ENCODE measurements at places on chromosomes 2 and 18.
A peak's percentile ranks its signal among the peaks of the same experiment; 100 is the strongest.

DNA sequence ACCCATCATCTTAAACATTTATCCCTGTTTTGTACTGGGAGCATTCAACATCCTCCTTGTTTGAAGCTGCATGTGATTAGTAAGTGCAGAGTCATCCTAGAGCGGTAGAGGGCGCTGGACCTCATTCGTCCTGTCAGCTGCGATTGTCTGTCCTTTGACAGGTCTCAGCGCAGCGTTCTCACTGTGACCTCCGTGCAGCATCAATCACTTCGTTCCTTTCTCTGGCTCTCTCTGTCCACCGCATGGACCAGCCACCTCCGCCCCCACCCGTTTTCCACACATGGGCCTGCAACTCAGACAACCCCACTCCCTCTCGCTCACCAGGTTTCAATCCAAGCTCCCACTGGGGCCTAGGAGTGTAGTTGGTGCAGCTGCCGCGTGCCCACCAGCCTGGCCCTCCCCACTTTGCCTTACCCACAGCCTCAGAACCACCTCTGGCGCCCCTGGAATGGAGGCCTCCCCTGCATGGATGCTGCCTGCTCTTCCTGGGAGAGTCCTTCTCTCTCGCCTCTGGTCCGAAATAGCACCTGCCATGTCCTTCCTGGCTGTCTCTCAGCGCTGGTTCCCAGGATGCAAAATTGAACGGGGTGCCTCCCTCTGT is 90.5 kb downstream of the NDUFA10 start:
- peak; percentile 80 for DNase-seq

DNA sequence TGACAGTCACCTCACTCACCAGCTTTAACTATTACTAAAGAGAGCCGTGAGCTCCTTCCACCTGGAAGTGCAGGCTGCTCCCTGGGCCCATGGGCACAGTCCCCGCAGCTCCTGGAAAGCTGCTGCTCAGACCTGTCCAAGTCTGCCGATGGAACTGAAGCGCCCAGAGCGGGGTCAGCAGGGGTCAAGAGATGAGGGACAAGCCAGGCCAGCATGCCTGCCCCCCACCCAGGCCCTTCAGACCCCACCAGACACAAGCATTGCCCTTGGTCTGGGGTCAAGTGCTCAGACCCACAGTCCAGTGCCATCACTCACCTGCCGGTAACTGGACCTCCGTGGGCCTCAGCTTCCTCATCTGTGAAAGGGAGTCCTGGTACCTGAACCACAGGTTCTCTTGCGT is 59.9 kb downstream of the BIN1 start:
- peak; percentile 48 for DNase-seq

GRCh38 chr2:120310136-120310535 is 35.8 kb upstream of the INHBB start:
- DNase-seq = no peak

DNA sequence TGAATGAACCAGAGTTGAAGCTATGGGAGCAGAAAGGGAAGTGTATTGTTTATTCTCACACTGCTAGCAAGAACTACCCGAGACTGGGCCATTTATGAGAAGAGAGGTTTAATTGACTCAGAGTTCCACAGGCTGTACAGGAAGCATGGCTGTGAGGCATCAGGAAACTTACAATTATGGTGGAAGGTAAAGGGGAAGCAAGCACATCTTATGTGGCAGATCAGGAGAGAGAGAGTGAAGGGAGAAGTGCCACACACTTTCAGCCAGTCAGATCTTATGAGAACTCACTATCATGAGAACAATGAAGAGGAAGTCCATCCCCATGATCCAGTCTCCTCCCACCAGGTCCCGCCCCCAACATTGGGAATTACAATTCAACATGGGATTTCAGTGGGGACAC is 383.2 kb upstream of the SLC14A2 start:
- no peak for DNase-seq

DNA sequence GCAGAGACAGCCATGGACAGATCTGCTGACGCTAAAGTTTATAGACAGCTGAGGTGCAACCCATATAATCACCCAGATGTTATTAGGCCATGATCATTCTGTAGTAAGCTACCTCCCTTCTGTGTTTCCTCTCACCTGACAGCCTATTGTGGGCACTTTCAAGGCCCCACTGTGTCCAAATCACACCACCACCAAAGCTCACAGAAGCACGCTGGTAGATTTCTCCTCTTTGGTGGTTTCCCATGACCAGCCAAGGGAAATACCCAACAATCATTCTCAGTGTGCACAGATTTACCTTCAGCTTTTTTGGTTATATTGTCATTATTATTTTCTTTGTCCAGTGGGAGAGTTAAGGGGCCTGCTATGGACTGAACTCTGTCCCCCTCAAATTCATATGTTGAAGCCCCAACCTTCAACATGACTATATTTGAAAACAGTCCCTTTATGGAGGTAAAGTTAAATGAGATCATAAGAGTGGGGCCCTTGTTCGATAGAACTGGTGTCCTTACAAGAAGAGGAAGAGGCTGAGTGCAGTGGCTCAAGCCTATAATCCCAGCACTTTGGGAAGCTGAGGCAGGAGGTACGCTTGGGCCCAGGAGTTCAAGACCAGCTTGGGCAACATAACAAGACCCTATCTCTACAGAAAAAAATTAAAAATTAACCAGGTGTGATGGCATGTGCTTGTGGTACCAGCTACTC is 74.0 kb upstream of the MSH6 start:
- no peak for DNase-seq

DNA sequence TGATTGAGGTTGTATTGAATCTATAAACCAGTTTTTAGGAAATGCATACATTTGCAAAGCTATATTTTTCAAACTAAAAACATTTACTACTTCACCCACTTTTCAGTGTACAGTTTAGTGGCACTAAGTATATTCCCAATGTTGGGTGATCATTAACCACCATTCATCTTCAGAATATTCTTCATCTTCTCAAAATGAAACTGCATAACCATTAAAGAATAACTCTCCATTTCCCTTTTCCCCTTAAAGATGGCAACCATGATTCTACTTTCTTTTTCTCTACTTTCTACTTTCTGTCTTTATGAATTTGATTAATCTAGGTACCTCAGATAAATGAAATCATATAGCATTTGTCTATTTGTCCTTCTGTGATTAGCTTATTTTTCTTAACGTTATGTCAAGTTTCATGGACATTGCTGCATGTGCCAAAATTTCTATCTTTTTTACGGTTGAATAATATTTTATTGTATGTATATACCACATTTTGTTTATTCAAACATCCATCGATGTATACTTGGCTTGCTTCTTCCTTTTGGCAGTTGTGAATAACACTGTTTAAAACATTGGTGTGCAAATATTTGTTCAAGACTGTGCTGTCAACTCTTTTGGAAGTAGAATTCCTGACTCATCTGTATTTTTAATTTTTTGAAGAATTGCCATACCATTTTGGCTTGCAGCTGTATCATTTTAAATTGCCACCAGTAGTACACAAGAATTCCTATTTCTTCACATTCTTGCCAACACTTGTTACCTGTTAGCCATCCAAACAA is 104.9 kb downstream of the RPRM start:
- no peak for DNase-seq

- DNase-seq = no peak
These were observed 8.6 kb downstream of the RUFY4 start for GRCh38 chr2:218077464-218078216.

DNA sequence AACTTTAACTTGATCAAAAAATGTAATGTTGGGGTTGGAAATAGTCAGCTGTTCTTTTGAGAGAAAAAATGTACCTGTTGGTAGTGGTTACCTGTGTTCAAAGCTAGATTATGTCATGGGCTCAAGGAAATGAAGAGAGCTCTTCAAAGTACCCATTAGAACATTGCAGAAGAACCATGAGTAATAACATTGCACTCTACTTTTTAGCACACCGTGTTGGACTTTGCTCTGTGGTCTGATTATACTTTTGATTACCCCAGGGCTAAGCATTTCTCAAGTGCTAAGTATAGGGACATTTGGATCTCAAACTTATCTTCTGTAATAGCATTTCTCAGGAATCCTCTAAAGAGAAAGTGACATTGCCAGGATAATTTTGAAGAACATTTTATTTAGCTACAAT is 1122.8 kb upstream of the CELF4 start:
- DNase-seq = no peak

DNA sequence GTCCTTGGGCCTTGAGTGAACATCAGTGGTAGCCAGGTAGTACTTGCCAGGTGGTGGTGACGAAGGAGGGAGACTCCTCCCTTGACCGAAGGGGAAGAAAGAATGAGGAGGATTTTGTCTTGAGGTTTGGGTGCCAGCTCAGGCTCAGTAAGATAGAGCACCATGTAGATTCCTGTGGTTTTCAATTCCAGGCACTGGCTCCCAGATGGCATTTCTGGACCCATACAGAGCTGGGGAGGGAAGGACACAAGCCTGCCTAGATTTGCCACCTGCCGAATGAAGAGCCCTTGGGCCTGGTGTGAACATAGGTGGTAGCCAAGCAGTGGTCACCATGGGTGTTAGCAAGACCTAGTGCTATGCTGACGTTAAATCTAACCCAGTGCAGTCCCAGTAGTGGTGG is 108.8 kb upstream of the UBE2E3 start:
- no peak for DNase-seq

- DNase-seq = no peak
These were observed 85.3 kb downstream of the AGAP1 start for GRCh38 chr2:235579128-235579527.

GRCh38 chr2:6937157-6937556 is 19.9 kb downstream of the RNF144A start:
- no peak for DNase-seq

GRCh38 chr2:18516112-18516511 is 44.3 kb downstream of the RDH14 start:
- DNase-seq = no peak

- no peak for DNase-seq
These were observed 49.2 kb upstream of the CCDC150 start for GRCh38 chr2:196590286-196590685.

- DNase-seq = no peak
These were observed 70.2 kb downstream of the EPHA4 start for GRCh38 chr2:221501883-221502269.

DNA sequence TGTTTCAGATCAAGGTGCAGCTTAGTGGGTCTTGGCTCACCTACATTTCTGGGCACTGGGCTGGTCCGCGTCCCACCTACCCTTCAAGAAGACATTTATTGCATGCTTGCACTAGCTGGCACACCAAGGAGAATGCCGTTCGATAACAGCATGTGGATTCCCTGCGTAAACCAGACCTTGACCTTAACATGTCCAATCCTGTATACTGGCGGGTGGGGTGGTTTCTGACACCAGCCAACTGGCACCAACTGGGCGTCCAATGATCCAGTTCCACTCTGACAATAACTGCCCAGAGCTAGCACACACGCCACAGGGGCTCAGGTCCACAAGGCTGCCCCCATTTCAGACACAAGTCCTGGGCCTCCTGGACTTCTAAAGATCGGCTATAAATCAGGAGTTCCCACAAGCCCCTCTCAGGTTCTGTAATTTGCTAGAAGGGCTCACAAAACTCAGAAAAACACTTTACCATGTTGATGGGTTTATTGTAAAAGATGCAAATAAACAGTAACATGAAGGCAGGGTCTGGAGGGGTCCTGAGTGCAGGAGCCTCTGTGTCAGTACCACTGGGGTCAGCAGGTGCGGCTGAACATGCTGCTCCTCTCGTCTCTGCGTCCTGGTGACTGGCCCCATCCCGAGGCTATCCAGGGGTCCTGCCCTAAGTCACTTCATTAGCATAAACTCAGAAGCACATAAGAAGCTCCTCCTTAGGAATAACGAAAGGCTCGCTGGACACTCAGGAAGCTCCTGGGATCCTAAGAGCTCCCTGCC is 161.8 kb downstream of the HDAC4 start:
- DNase-seq = peak; percentile 42

- DNase-seq = peak; percentile 58
These were observed 157.3 kb upstream of the ALKAL2 start for GRCh38 chr2:444937-445884.

DNA sequence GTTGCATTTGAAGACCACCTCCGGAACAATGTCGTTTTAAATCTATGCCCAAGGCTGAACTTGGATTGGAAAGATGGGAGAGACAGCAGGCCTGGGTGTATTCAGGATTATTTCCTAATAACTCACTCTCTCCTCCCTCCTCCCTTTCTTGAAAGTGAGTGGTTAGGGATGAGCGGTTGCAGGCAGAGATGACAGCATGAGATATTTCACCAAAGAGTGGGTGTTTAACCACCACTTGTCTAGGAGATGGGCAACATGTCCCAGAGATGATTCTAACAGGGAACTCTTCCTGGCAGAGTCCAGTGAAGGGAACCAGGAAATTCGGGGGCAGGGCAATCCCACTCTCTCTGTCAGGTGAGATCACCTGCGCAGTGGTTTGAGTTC is 123.2 kb downstream of the KCTD1 start:
- no peak for DNase-seq

GRCh38 chr2:231679908-231680284 is 28.4 kb upstream of the PTMA start:
- no peak for DNase-seq

DNA sequence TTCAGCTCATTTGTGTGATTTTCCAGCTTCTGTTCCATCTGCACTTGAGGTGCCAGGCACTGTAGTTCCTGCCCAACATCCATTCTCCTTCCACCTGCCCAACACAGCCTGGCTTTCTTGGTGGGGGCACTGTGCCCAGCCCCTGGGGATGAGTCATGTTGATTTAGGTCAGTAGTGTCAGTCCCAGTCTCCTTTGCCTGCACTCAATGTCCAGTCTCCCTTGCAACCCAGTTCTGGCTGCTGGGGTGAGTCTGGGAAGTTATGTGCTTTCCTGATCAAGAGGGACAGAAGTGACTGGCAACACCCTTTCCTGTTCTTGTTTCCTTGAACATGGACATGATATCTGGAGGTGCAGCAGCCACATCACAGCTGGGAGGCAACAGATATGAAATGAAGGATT is 1.5 kb upstream of the ASB18 start:
- DNase-seq = no peak

GRCh38 chr2:61210332-61210981 is 48.5 kb downstream of the C2orf74 start:
- DNase-seq = no peak

DNA sequence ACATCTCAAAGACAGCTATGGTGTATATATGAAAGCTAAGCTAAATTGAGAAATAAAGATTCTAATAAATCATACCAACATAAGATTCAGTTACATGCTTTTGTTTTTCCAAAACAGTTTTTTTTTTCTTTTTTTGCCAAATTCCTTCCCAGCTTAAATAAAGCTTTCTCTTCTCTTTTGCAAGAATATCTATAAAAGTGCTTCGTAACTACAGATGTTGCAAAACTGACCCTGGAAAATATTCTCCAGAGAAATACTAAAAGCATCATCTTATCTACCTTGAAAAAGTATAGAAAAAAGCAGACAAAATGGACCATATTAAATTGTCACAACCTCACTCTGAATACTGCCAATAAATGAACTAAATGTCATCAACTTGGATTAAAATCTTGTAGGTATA is 38.7 kb downstream of the FANCL start:
- no peak for DNase-seq

- DNase-seq = no peak
These were observed 141.4 kb downstream of the SCG2 start for GRCh38 chr2:223460774-223461211.

GRCh38 chr18:45841060-45841764 is 15.7 kb downstream of the SIGLEC15 start:
- DNase-seq = no peak

DNA sequence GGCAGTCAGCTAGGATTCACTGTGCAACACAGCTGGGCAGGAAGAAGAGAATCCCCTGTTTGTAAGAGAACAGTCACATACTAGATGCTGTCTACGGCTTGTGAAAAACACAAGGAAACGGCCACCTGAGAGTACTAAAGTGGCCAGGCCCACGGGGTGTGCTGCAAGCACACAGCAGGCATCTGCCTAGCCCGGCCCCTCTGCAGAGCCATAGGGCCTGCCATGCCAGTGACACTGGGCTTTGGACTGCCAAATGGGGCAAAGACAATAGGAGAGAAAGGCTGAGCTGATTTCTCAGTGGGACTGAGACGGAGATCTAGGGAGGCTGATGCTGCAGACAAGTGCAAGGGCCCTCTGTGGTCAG is 10.3 kb downstream of the TUBB6 start:
- DNase-seq = no peak
